ENCODE measurements at places on chromosomes 5 and 9. TPM values are rescaled to one million over a fixed set of nuclear protein-coding genes. Genes with fewer than 3 reads are reported as not detected.
A peak's percentile ranks its signal among the peaks of the same experiment; 100 is the strongest.

Gene CDKN2B
- total RNA-seq = 12.7 TPM

Gene GCNT4
- total RNA-seq = 2.5 TPM

DNA sequence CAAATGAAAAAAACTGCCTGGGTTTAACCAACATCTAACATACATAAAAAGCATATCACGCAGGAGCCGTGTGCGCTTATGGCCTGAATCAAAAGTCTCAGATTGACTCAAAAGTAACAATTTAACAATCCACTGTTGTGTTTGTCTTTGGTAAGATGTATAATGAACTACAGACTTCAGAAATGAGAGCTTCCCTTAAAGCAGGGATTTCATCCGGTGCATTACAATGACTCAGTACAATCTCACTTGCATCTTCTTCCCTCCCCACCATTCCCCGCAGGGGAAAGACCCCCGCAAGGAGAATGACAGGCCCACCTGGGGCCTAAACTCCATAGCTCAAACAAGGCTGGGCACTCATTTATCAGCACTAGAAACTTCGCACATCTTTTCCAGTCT, 1.4 kb downstream of the ZFR start:
- H3K4me1 ChIP-seq = peaks cover 83% of the 10 kb centered on the region
- H3K27me3 ChIP-seq = no peaks in the 10 kb centered on the region
- peak overlapping the region; percentile 79 for H3K4me3 ChIP-seq
- H3K27ac ChIP-seq = peak overlapping the region; percentile 93

DNA sequence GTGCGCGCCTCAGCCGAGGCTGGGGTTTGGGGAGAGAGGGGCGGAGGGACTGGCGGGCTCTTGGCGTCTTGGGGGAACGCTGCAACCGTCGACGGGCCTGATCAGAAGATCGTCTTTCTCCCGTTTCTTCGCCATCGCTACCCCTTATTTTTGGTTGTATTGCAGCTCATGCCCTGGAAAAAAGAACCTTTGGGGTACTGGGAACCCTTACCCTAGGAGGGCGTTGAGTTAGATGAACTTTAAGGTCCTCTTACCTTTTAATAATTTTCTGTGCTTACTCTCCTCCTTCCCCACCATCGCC, 719 bp downstream of the PAIP2 start:
- H3K4me3 ChIP-seq = peak overlapping the region; percentile 94
- peak overlapping the region; percentile 99 for H3K27ac ChIP-seq
- DNase-seq = no peak
- H3K4me1 ChIP-seq = peaks cover 58% of the 10 kb centered on the region

DNA sequence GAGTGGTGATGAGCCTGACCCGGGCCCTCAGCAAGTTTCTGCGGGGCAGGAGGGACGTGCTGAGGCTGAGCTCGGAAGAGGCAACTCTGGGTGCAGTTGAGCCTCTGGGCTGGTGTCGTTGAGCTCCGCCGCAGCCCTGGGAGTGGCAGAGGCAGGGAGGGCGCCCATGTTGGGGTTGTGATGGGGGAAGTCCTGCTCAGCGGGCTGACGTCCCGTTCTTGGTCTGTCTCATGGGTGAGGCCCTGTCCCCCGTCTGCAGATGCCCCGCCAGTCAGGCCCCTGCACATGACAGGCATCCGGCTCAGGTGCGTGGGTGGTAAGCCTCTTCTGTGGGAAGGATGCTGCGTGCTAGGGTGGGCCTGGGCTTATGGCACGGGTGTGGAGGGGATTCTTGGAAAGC, 64.3 kb downstream of the RXRA start:
- peaks cover 84% of the 10 kb centered on the region for H3K4me1 ChIP-seq
- DNase-seq = peak; percentile 92
- peak overlapping the region; percentile 62 for H3K27ac ChIP-seq
- no peaks in the 10 kb centered on the region for H3K36me3 ChIP-seq

GRCh38 chr9:137295238-137295811, 6.7 kb downstream of the NRARP start:
- peak overlapping the region; percentile 45 for H3K4me3 ChIP-seq
- H3K4me1 ChIP-seq = peaks cover 35% of the 10 kb centered on the region
- DNase-seq = peak; percentile 89
- H3K27me3 ChIP-seq = peaks cover 2% of the 10 kb centered on the region
- H3K36me3 ChIP-seq = no peaks in the 10 kb centered on the region

DNA sequence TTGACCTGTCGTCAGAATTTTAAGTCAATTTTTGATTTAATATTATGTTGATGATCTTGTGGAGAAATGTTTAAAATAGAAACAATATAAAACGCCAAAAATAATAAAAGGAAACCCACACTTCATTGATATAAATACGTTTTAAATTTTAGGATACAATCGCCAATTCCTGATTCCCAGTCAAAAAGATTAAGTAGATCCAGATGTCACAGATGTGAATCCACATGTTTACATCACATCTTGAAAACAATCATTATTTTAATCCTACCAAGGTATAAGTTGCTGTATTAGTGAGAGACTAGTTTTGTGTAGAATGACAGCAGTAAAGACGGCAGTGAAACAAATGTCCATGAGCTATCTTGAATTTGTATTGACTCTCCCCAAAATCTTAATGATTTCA, 4.9 kb downstream of the TAS2R1 start:
- H3K4me3 ChIP-seq = no peak overlapping the region
- H3K36me3 ChIP-seq = no peaks in the 10 kb centered on the region
- DNase-seq = no peak
- H3K27ac ChIP-seq = no peak overlapping the region

Data from spleen (tissue), 13 donors.